Memory B cell (primary cell): ENCODE measurements at places on chromosomes 16 and 17.

DNA sequence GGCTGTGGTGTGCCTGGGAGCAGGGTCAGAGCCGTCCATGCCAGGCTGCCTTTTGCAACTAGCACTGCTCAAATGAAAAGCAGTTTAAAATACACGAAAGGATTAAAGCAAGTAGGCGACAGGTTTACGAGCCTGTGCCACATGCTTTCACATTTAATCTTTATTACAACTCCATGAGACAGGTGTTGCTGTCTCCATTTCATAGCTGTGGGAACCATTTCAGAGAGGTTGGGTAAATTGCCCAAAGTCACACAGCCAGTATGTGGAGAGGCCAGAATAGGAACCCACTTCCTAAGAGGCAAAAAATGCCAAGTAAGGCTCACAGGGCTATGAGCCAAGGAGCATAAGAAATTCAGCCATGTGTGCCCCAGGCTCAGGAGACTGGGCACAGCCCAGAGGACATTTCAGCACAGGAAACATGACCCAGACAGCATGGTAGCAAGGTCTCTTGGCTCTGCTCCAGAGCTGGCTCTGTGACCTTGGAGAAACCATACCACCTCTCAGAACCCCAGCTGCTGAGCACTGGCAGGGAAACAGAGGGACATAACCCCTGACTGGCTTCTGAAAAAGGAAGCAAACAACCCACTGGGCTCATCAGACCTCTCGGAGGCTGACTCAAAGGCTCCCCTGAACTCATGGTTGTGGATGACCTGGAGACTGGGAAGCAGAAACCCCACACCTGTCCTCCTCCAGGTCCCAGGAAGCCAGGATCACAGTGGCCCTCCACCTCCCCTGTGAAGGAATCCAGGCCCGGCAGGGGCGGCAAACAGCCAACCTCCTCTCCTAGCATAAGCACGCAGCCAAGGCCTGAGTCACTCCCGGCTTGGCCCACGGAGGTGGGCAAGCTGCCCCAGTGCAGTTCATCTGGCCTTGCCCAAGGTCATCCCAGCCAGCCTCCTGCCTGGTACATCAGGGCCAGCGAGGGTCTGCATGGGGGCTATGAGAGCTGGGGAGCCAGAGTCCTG is 40.3 kb upstream of the MRPS23 start:
- DNase-seq = no peak

GRCh38 chr17:29151567-29151966 is 28.6 kb downstream of the MYO18A start:
- DNase-seq = no peak

DNA sequence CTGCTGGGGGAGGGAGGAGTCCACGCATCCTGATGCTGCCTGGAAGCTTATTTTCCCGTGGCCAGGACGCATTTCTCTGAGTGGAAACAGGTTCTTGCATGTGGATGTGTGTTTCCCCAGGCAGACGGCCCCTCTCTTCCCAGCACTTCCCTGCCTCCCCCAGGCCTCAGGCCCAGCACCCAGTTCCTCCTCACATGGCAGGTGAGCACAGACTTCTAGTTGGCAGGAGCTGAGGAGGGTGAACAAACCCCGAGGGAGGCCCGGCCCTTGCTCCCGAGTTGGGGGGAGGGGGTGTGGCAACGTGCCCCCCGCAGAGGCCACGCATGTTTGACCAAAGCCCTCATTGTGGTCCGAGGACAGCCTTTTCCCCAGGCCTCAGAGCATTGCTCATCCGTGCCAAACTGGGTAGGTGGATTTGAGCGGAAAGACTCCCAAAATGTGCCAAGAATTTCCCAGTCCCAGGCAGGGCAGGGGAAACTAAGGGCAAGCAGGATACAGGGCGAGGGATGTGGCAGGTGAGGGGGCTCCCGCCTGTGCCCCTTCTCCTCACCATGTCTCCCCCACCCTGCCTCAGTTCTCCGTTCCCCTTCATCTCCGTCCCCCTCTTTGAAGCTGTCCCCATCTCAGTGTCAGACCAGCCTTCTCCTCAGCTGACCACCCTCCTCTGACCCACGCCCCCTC is 1.5 kb upstream of the SPEM1 start:
- DNase-seq = no peak

GRCh38 chr17:12947047-12947446 is 70.8 kb downstream of the ELAC2 start:
- no peak for DNase-seq

GRCh38 chr16:54118846-54119245 is 167.7 kb downstream of the IRX3 start:
- no peak for DNase-seq

- DNase-seq = no peak
Measured at GRCh38 chr17:45953561-45953960, 45.5 kb upstream of the STH start.

GRCh38 chr16:85902366-85903155 is 3.6 kb downstream of the IRF8 start:
- peak; percentile 64 for DNase-seq

DNA sequence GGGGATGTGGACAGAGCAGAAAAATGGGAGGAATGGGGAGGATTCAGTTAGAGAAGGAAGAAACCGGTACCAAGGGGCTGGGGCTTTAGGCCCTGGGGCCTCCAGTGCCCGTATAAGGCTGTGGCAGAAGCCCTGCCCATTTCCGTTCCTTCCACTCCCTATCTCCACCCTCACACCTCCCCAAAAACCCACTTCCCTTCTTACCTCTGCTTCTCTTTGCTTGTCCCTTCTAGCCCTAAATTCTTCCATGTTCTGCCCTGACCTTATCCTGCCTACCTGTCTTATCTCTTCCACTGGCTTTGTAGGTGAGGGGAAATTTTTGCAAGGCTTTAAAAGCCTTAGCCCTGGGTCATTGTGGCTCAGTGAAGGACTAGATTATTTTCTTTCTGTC is 4.1 kb downstream of the RNF167 start:
- DNase-seq = no peak

- DNase-seq = no peak
Measured at GRCh38 chr16:54519161-54519695, 232.6 kb upstream of the IRX3 start.

- DNase-seq = no peak
Measured at GRCh38 chr17:76658242-76658662, 14.7 kb upstream of the ST6GALNAC1 start.

- DNase-seq = no peak
Measured at GRCh38 chr16:87754535-87754934, 11.3 kb downstream of the KLHDC4 start.

DNA sequence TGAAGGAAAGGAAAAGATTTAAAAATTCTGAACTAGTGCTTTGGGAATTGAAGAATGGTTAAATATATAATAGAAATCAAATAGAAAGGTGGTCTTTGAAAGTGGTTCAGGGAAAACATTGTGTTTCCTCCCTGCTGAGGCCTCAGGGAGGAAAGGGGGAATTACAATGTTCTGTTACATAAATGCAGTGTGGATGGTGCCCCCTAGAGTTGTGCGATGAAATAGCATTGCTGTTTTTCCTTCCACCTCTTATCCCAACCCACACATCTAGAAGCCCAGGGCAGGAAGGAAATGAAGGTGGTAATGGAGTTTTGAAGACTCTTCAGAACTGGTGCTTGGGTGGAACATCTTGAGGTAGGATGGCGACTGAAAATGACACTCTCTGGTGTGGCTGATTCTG is 6.4 kb upstream of the TOX3 start:
- DNase-seq = no peak

DNA sequence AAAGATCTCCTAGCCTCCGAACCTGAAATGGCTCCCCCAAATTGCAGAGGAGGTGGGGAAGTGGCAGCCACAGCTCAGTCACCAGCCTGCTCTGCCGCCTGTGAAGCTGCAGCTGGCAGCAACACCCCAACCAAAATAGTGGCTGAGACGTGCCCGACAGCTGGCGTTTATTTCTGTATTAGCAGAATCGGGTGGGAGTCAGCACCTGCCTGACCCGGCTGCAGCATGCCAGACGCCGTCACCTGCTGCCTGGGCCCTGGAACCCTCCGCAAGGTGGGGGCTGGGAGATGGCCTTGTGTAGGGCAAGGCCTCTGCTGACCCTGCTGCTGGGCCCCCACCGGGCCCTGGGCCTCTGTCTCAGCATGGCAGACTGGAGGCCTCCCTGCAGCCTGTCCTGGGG is 17.5 kb upstream of the PABPN1L start:
- no peak for DNase-seq

DNA sequence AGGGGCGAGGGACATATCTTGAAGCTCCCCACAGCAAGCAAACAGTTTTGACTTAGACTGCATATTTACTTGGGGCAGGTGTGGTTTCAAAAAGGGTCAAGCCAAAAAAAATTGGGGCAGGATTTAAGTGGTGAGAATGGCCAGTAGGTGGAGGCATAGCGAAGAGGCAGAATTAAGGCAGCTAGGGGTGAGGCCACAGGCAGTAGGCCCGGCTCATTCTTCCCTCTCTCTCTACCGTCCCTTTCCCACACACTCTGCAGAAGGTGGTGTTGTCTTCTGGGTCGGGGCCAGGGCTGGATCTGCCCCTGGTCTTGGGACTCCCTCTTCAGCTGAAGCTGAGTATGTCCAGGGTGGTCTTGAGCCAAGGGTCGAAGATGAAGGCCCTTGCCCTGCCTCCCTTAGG is 2.6 kb downstream of the SHBG start:
- DNase-seq = no peak

- DNase-seq = no peak
Measured at GRCh38 chr16:73147958-73148357, 100.0 kb upstream of the ZFHX3 start.

DNA sequence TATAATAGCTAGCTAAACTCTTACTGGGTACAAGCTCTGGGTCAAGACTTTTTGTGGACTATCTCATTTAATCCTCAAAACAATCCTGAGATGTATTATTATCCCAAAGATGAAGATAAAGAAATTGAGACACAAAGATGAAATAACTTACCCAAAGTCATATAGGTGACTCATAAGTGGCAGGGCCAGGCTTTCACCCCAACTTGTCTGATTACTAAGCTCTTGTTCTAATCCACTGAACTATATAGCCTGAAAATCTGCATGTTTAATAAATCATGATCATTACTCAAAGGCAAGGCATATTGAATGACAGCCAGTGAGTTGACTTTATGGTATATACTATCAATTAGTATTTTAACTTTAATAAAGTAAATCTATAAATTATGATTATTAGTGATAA is 77.4 kb downstream of the SKAP1 start:
- no peak for DNase-seq

DNA sequence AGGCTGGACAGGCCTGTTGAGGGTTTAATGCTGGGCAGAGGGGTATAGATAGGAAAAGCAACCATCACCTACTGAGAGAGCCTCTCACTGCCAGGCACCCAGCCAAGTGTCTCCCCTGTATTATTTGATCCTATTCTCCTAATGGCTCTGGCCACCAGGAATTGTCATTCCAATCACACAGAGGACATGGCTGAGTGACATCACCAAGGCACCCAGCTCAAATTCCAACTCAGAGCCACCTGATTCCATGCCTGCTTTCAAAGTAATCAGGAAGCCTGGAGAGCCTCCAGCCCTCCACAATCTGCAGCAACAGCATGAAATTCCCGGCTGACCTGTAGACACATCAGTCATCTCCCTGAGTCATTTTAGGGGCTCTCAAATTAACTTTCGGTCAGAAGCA is 368.9 kb upstream of the C16orf82 start:
- no peak for DNase-seq

DNA sequence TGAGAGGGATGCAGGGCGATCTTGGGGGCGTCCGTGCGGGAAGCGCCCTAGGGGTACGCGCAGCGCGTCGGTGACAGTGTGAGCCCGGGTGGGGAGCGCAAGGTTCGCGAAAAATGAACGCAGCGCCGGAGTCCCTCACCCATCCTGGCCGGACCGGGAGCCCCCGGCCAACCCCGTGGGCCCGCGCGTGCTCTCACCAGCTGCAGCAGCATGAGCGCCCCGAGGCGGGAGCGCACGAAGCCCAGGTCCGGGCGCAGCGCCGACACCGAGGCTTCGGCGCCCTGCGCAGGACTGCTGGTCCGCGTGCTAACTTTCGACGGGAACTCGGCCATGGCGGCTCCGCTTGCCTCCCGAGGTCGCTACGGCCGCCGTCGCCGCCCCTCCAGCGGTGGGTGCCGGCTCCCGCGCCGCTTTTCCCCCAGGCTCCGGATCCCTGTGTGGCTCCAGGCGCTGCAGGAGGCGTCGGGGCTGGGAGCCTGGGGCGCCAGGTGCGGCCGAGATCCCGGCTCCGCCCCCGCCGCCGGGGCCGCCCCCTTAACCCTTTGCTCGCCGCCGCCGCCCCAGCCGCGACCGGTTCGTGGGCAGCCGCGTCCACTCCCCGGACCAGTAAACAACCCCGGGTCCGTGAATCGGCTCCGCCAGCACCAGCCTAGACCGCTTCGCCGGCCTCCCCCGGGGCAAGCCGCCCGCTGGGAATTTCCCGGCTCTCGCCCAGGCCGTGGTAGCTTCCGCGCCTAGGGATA is at the start of gene PLLP:
Gene PLLP (minus strand): TSS at position 464 of the 743 bp plus-strand sequence. CDS start 132 bp downstream, at position 332.
- no peak for DNase-seq

- no peak for DNase-seq
Measured at GRCh38 chr17:40382251-40382650, 17.7 kb upstream of the GJD3 start.

GRCh38 chr17:17313350-17313991 is 10.3 kb downstream of the NT5M start:
- peak; percentile 72 for DNase-seq

DNA sequence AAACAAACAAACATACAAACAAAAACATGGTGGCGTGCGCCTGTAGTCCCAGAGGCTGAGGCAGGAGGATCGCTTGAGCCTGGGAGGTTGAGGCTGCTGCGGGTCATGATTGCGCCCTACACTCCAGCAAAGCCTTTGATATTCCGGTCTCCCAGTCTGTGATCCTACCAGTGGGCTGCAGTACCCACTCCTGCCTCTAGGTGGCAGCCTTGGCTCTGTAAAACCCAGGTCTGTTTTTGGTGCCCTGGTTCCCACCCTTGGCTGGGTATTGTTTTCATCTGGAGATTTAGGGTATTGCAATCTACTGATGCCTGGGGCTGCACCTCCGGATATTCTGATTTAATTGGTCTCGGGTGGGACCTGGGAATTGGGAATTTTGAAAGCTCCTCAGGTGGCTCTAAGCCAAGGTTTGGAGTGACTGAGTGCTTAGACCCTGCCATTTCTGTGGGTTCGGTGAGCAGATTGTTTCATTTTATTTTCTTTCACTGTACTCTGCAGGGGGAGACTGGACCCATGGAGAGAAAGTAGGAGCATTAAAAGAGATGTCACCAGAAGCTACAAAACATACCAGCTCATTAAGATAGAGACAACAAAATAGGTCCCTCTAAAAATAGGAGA is 40.5 kb downstream of the MYH3 start:
- DNase-seq = peak; percentile 65

DNA sequence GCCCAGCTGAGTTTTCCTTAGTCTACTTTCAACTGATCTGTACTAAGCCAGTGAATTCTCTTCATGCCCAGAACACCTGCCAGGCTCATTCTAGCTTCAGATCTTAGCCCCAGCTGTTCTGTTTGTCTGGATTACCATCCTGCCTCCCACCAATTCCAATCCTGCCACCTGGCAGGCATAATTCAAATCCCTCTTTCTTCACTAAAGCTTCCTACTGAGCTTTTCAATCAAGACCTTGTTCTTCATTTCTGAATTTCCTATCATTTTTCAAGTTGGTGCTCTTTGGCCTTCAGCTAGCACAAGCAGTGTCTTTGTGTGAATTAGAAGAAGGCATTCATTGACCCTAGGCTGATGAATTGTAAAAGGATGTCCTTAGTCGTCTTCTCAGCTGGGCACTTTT is 357.6 kb downstream of the UTP18 start:
- DNase-seq = no peak

GRCh38 chr16:3580686-3581085 is 3.5 kb upstream of the NLRC3 start:
- DNase-seq = no peak

GRCh38 chr17:1729966-1730325 is 5.4 kb downstream of the WDR81 start:
- no peak for DNase-seq
